Effector memory CD4-positive, alpha-beta T cell (primary cell): ENCODE measurements at places on chromosomes 5 and 9.

- DNase-seq: no peak
Measured at GRCh38 chr9:137403269-137403668, 19.7 kb downstream of the EXD3 start.

GRCh38 chr5:154372661-154373060 lies 73.1 kb upstream of the SAP30L start:
- no peak for DNase-seq

- peak; percentile 41 for DNase-seq
Measured at GRCh38 chr9:89597711-89598362, 7.0 kb upstream of the GADD45G start.

GRCh38 chr9:6703898-6704639 lies 53.7 kb upstream of the KDM4C start:
- DNase-seq: peak; percentile 59

- no peak for DNase-seq
Measured at GRCh38 chr5:112084149-112084548, 327.2 kb upstream of the NREP start.

DNA sequence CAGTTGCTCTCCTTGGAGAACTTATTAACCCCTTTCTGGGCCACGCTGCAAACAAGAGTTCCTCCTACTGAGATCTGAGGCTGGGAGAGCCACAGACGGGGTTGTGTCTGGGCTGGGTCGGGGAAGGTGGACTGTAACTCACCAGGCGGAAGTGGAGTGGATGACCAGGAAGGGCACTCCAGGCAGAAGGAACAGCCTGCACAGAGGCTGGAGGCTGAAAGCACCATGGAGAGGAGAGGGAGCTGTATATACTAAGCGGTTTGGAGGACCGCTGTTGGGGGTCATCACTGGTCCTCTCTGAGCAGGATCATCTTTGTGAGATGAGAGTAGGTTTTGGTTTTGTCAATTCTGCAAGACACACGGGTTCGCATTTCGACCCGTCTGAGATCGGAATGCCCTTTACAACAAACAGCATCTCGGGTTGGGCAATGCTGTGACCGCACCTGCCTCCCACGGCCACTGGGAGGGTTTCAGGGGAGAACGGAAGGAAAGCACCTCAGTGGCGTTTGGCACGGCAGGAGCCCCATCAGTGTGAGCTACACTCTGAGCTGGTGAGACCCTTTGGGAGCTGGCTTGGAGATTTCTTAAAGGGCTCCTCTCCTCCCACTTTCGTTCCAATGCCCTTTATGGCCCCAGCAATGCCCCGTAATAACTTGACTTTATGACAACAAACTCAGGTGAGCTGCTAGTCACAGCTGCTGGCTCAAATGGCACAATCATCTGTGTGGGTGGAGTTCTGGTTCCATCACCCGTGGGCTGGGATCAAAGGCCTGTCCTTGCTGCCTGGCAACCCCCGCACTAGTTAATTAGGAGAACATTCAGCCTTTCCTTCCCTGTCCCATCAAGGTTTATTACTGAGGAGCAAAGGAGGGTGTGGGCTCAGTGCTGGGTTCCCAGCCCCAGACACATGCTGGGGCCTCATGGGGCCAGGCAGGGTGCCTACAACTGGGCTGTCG lies 18.7 kb upstream of the NEURL1B start:
- no peak for DNase-seq

DNA sequence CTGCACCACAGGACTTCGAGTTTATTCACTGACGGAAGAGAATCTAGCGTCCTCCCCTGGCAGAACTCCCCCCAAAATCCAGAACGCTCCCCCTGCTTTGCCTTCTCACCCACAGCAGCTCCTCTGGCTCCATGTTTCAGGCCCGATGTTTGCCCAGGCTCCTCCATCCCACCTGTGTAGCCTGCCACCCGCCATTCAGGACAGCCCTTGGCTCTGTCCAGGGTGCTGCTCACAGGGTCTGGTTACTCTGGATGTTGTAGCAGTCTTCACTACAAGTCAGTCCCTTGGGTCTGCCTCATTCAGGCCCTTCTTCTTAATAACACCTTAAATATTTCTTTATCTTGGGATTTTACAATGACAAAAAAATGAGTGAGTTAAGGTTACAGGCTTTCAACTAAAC lies 41.3 kb upstream of the SV2C start:
- no peak for DNase-seq

GRCh38 chr5:159440235-159440634 lies 109.9 kb upstream of the IL12B start:
- no peak for DNase-seq

GRCh38 chr9:7259544-7260241 lies 501.9 kb downstream of the KDM4C start:
- DNase-seq: no peak

GRCh38 chr5:13816126-13816525 lies 128.4 kb downstream of the DNAH5 start:
- no peak for DNase-seq

GRCh38 chr9:88809355-88810161 lies 181.7 kb upstream of the S1PR3 start:
- DNase-seq: no peak

DNA sequence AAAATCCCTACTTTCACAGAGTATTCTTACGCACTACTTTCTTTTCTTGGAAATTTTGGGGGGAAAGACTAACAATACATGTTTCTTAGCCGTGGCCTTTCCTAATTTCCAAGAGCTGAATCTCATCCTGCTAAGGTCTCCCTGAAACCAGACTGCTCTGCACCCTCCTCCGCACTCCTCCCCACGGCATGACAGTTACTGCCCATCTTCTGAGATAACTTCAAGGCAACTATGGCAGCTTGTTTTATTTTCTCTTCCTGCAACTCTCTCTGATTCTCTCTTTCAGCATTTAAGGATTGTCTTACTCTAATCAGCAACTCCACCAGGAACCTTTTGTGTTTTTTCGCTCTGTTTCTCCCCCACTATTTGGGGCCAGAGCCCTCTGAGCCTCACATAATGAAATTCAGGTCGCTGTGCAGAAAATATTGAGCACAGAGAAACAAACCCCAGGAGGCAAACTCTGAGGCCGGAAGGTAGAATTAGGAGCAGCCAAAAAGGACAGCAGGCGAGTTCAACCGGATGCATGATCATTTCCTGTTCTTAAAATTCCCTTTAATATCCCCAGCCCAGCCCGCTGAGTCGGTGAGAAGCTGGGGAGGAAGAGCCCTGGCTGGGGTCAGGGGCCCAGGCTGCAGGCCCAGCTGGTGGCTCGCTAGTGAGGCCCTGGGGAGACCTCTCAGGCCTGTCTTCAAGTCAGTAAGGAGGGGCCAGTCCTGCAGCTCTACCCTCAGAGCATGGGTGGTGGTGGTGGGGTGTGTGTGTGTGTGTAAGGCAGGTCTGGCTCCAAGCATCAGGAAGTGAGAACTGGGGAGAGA lies 213.6 kb upstream of the S1PR3 start:
- no peak for DNase-seq

DNA sequence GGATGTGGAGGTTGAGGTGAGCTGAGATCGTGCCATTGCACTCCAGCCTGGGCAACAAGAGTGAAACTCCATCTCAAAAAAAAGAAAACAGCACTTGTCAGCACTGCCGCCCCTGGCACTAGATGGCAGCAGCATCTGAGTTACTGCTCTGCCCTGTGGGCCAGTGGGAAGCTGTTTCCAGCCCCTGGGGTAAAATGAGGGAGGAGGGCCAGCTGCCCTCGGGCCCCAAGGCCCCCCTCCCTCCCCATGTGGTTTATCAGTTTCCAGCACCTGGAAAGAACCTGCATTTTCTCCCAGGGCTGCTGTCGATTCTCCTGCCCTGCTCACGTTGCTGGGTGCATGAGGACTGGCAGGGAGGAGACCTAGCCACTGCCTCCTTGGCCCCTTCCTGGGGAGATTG lies 13.2 kb upstream of the CEL start:
- no peak for DNase-seq

DNA sequence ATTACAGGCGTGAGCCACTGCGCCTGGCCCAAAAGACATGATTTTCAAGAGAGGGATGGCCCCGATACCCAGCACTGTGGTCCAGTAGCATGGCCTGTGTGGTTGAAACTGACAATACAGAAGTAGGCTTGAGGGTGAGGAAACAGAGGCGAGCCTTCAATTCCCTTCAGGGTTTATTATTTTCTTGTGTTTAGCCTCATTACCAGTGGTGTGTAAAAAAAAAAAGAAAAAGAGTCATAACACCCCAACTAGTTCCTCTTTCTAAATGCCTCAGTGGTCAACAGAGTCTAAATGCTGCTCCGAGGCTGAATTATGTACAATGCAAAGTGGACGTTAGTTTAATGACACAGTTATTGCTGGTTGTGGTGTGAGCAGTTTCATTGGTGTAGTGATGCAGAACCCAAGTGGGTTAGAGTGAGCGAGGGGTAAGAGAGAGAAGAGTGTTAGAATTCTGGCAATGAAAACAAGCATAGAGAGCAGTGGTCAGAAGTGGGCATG lies 58.8 kb downstream of the SNX30 start:
- DNase-seq: no peak

- DNase-seq: no peak
Measured at GRCh38 chr9:122394265-122395125, 23.7 kb downstream of the PTGS1 start.

- DNase-seq: no peak
Measured at GRCh38 chr9:87167582-87167981, 220.3 kb upstream of the GAS1 start.

GRCh38 chr9:14731294-14731981 lies 8.9 kb upstream of the CER1 start:
- DNase-seq: no peak

DNA sequence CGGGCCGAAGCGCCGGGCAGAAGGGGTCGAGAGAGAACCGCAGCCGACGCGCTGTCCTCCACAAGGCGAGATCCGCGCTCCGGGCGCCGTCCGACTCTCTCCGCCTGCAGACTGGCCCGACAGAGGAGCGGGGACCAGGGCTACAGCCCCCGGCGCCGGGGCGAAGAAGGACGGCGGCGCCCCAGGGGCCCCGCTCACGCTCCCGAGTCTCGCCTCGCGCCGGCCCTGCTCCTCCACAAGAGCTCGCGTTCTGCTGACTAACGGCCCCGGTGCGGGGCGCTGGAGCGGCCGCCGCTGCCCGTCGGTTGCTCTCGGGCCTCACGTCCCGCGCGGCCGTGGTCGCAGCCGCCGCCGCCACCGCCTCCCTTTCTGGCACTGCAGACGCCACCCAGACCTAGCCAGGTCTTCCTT lies 338 bp downstream of the ABHD17B start:
- no peak for DNase-seq

- DNase-seq: no peak
Measured at GRCh38 chr5:1959231-1959630, 76.5 kb upstream of the IRX4 start.

- no peak for DNase-seq
Measured at GRCh38 chr5:150488519-150489359, 19.2 kb upstream of the NDST1 start.

DNA sequence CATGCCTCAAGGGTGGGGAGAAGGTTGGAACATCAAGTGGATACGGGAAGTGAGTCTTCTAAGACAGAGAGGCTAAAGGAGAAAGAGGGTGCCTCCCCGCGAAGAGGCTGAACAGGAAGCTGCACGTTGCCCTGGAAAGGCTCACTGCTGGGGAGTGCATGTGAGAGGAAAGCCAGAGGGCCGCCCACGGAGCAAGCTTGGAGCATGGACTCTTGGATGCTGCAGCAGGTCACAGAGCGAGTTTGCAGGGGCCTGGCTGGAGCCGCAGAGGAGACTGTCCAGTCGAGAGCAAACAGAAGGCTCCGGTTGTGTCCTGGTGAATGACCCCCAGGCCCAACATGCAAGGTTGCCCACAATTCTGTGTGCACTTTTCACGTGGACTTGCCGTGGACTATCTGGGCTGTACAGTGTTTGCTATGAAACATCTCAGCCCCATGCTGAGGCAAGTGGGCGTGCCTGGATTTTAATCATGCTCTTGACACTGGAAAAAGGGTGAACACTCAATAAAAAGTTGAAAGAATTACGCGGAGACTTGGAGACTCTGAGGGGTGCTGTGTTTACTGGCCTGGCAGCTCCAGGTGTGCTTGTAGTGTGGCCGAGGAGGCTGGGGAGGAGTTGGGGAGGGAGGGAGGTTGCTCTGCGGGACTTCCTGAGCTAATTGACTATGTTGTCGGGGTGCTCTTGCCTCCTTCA lies 54.5 kb upstream of the GARNL3 start:
- DNase-seq: no peak

DNA sequence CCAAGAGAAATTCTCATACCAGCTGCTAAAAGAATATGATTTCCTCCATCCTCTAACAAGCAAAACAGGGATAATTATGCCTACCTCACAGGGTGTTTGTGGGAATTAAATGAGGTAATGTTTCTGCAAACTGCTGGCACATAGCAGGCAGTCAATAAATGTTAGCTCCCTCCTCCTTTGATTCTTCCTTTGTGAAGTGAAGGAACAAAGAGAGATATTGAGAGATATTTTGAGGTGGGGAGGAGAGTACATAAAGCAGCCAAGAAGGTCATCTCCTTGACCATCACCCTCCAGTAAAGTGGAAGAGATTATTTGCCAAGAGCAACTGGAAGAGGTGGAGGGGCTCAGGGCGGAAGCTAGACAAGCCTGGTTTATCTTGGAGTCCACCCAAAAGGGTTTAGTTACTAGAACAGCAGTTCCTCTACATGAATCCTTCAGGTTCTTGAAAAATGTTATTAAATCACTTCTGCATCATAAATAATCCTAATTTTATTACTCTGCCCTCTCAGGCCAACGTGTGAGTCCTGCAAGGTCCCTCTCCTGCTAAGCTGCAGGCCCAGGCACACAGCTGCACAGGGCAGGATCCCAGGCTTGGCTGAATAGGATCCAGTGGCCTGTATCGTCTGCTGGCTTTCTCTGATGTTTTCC lies 35.0 kb upstream of the TLE1 start:
- no peak for DNase-seq

DNA sequence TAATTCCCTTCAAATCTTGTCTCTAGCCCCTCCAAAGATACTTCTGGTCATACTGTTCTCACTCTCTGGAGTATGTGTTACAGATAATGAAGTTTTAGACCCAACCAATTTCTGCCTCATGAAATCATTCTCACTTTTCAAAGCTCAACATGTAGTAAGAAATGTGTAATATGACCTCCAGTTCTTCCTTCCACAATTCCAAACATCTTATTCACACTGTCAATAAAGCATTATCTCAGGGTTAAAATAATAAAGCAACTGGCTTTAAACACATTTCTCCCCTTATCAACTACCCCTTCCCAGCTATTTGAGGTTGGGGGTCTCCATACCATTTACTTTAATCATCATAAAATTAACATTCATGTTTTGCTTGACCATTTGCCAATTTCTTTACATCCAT lies 654.1 kb downstream of the RAB3C start:
- DNase-seq: no peak

DNA sequence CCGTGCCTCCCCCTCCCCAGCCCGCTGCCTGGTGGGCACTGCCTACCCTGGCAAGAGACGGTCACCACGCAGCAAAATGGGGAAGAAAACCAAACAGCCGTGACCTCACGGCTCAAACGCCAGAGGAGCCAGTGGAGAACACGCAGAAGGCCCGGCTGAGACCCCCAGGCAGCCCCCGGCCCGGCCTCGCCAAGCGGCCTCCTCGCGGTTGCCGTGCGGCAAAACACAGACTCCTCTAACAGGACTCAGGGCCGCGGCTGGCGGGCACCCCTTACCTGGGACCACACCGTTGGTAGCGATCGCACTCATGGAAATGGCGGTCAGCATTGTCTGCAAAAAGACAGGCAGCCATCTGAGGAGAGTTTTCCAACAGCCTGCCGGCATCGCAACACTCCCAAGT lies 23.8 kb downstream of the SLC12A7 start:
- DNase-seq: no peak
